CD4-positive, alpha-beta T cell treated with Interleukin-15 for 1 hour (primary cell): ENCODE measurements at places on chromosomes 3 and 15.

GRCh38 chr15:68572921-68573320 lies 5.9 kb upstream of the CORO2B start:
- no peak for DNase-seq

DNA sequence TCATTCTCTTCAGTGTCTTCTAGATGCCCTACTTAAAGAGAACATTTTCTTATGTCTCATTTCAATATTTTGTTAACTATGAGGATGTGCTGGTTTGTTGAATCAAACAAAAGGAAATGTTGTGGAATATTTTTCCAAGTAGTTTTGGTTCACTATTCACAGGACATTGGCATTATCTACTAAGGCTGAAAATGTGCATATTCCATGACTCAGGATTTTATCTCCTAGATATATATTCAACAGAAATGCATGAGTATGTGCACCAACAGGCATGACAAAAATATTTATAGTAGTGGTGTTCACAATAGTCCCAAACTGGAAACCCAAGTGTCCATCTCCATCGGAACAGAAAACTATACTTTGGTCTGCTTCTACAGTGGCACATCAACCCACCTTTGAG lies 16.7 kb upstream of the NR1I2 start:
- DNase-seq: no peak

GRCh38 chr3:193777524-193777923 lies 184.5 kb downstream of the OPA1 start:
- DNase-seq: no peak

DNA sequence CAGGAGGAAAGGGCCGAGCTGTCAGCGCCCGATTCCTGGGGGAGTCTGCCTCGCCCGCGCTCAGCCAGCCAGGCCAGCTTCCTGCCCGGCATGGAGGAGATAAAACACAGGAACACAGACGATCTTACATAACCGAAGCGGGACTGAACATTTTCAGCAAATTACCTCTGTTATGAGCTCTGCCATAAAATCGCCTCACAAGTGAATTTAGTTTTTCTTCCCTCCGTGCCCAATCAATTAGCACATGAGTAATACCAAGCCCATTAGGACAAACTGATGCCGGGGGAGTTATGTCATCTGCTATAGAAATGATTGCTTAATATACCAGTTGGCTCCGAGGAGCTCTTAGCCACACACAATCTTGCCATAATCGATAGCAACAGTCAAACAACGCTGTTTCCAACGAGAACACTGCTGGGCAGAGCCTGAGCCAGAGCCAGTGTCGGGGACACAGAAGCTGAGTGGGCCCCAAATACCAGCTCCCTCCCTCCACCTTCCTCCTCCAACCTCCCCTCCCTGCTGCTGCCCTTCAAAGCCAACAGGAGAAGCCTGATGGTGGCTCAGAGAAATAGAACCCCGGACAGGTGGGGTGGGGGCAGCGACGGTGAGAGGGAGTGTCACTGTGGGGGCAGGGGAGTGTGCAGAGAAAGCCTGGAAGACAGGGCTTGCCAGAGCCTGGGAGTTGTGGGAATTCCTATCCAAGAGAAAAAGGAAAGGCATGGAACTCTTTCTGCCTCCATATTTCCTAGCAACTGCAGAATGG lies 279.4 kb upstream of the TLE3 start:
- no peak for DNase-seq

GRCh38 chr3:96994988-96995387 lies 180.6 kb downstream of the EPHA6 start:
- DNase-seq: no peak

DNA sequence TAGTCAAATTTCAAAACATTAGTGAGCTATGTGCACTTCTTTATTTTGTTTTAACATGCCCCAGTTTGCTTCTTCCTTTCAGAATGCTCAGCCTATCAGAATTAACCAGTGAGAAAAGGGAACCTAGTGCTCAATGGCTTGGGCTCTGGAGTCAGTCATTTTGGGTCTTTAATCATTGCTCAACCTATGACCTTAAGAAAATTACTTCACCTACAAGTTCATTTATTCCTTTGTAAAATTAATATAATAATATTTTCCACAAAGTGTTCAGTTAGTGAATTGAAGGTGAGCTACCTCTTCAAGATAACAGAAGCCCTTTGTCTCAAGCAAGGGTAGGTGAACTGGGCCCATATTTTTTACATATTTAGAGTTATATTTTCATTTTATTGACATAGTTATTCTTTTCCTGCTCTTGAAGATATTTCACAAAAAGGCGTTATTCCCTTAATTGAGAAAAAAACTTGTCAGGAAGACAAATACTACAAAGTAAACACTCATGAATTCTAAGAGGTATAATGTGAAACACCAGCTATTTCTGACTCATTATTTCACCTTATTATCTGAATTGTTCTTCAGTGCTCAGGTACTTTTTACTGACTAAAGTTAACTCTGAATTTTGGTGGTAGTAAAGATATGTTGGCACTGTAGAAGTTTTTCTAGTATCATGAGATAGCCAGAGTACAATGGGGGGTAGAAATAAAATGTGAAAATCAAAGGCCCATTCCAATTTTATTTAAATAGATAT lies 415.5 kb downstream of the NAALADL2 start:
- DNase-seq: no peak
